ENCODE measurements at places on chromosomes 2 and 18. TPM values are rescaled to one million over a fixed set of nuclear protein-coding genes. Genes with fewer than 3 reads are reported as not detected.

DNA sequence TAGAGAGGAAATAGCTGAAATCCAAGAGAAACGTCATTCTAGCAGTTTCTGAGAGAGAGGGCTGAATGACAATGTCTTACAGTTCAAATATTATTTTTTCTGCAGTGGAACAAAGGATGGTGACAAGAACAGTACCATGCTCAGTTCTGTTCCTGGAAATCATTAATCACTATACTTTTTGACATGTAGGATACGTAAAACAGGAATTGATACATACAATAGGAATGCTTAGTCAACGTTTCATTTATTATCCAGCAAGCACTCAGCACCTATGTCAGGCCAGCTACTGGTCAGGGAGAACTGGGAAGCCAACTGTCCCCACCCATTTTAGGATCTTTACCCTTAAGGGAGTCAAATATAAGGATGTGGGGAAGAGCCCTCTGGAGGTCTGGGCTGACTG, 114.7 kb downstream of the DHRS9 start:
- DNase-seq: peak; percentile 3

DNA sequence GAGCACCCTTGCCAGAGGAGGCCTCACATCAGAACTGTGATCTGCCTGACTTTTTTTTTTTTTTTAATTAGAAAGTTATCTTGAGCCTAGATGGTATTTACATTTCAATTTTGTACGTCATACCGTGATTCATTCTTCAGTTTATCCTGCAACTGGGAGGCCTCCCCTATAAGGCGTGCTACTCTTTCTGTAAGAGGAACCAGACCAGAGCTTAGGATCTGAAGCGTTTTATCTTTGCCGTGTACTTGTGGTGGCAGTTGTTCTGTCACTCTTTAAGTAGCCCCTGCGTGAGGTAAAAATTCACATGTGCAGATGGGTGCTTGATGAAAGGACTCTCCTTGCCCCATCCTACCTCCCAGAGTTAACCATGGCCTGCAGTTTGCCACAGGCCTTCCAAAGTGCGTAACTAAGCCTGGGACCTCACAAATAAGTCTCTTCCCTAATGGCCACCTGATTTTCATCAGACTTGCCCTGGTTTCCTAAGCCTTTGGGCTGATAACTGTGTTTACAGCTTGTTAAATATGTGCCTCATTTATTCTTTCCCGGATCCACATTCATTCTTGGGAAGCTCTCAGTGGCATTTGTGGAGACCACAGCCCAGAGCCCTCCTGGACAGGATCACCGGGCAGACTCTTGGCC, 96.0 kb downstream of the MTCL1 start:
- peak; percentile 45 for DNase-seq

- no peak for DNase-seq
Observed at GRCh38 chr2:5686068-5686467, 6.1 kb upstream of the SOX11 start.

DNA sequence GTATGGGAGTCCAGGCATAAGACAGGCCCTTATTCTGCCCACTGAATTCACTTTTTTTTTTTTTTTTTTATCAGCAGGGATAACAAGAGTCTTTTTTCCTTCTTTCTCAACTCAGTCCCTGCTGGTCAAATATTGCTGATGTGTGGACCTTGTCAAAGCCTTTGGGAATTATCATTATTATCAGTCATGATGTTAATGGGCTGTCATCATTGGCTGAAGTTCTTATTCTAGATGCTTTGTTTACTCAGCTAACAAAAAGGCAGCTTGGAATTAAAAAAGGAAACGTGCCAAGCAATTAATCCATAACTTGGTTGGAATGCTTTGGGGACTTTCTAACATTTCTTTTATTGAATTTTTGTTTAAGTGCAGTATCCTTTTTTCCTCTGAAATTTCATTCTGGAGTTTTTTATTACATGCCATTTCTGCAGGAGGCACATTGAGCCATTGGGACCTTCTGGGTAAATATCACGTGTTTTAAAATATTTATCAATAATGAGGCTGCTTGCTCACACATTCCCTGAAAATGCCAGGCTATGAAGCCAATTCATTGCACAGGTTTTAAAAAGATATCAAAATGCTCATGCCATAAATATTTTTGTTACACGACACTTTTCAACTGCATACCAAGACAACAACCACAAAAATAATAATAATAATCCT, 246.3 kb downstream of the TXNL1 start:
- DNase-seq: no peak

- DNase-seq: peak; percentile 60
Observed at GRCh38 chr2:101253013-101253702, 472 bp downstream of the CNOT11 start.

DNA sequence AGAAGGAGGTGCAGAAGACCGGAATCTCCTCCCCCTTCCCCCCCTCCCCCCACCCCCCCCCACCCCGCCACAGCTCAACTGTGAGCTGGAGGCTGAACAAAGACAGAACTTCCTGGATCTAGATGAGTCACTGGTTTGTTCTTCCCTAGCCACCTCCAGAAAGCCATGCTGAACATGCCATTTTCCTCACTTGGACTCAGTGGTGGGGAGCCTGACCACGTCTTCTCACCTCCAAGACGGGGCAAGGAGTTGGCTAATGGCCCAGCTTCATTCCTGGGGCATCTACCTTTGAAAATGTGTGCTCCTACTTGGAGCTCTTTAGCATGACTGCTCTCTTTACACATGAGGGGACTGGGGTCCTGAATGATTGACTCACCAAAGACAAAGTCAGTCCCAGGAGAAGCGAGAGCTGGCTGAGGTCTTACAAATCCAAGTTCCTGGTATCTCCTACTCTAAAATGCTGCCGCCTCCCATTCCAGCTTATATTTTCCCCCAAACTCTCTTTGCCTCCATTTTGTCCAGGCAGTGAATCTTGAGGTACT, 22.6 kb upstream of the FZD5 start:
- DNase-seq: peak; percentile 52

- no peak for DNase-seq
Observed at GRCh38 chr2:109511168-109511567, 102.6 kb downstream of the SEPTIN10 start.

DNA sequence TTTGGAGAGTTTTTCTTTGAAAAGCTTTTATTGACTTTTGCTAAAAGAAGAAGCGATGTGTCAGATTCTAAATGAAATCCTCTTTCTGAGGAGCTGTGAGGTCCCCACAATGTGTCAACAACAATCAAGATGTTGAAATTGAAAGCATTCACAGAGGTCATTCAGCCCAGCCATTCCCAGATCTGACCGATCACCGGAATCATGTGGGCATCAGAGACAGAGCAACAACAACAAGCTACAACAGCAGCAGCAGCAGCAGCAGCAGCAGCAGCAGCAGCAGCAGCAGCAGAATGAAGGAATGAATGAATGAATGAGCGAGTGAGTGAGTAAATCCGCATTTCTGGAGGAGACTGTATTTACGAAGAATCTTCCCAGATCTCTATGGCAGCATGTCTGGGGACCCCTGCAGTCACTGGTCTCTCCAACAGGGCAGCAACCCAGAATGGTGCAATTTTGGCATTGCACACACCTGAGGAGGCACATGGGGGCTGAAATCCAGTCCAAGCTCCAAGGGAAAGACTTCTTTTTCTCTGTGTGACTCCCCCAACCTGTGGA, 299.0 kb downstream of the MYCN start:
- no peak for DNase-seq

Gene MOCOS
- total RNA-seq: 25.7 TPM

DNA sequence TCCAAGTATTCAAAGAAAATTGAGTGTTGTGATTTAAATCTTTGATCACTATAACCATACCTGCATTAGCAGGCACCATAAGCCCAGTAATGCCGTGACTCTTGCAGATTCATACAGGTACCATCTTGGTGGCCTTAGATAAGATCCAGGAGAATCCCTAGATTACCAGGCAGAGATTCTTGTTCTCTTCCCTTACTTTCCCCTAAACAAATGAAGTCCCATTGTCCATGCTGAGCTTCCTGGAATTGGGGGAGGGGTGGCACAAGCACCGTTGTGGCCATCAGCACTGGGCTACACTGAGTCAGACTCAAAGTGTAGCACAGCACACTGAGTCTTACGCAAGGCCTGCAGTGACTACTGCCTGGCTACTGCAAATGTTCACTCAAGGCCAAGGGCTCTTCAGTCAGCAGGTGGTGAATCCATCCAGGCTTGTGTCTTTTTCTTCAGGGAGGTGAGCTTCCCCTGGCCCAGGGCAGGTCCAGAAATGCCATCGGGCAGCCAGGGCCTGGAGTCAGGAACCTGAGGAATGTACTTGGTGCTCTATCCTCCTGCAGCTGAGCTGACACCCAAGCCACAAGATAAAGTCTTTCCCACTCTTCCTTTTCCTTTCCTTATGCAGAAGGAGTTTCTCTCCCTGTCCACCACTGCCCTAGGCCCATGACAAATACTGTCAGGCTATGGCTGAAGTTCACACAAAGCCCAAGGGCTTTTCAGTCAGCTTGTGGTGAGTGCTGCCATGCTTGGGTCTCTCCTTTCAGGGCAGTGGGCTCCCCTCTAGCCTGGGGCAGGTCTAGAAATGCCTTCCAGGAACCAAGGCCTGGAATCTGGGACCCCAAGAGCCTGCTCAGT, 52.6 kb downstream of the CD28 start:
- peak; percentile 24 for DNase-seq

- no peak for DNase-seq
Observed at GRCh38 chr2:99961196-99961913, 181.0 kb downstream of the AFF3 start.

- DNase-seq: peak; percentile 23
Observed at GRCh38 chr2:55519938-55520885, 694 bp downstream of the CFAP36 start.

Data from Calu3 (cell line).